ENCODE measurements at places on chromosomes 5 and 9.
A peak's percentile ranks its signal among the peaks of the same experiment; 100 is the strongest.

GRCh38 chr5:124352312-124352711, 394.1 kb downstream of the ZNF608 start:
- no peak for DNase-seq

DNA sequence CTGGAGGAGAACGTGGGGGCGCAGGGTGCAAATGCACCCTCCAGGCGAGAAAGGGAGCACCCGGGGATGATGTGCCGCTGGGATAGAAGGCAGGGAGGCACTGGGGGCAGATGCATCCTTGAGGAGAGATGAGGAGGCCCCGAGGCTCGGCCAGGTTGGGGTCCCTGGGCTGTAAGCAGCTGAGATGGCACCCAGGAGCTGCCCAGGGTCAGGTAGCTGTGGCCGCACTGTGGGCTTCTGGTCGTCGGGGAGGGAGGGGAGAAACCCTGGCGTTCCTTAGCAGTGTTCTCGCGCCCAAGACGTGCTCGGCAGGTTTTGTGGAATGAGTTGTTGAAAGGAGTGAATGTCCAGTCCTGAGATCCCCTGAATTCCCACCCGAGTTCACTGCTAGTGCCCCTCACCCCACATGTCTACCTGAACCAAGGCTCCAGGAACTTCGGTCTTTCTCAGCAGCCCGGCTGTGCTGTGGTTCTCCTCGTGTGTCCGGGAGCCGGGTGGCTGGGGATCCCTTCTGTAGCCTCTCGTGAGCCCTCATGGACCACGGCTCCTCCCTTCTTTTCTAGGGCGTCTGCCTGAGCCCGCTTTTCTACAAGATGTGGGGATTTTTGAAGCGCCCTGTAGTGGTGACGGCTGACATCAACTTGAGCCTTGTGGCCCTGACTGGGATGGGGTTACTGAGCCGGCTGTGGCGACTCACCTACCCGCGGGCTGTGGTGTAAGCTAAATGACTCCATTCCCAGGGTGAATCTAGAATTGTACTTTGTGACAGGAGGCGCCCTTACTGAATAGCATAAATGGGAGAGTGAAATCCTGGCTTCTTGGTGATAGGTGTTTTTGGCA, 1.1 kb downstream of the POMT1 start:
- DNase-seq, result no peak

DNA sequence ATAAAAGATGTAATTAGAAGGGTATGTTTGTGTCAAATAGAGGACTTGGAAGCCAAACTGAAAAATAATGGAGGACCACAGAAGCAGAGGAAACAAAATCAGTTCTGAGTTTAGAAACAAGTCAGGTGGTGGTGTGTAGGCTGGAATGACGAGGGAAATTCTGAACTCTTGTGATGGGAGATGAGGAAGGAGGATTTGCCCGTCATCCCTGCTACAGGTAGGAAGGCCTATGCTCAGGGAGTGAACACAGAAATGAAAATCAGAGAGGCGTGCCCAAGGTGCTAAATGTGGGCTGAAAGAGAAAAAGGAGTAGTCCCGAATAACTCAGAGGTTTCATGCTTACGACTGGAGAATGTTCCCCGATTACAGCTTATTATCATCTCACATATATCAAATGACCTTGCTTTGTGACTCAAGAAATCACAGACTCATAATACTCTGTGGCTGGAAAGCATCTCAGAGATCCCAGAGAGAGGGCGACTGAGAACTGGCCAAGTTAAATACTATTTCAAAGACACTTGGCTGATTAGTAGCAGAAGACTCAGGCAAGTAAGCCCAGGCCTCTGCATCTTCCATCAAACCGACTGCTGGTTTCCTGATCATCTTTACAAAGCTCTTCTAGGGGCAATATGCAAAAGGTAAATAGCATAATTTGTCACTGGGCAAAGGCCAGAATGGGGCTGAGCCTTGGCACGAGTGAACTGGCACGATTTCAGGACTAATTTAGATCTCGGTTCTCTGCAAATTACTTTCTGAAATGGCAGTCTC, 126.0 kb downstream of the SUSD1 start:
- DNase-seq, result no peak

- DNase-seq, result no peak
Observed at GRCh38 chr5:65674749-65675148, 47.2 kb downstream of the SGTB start.

- DNase-seq, result no peak
Observed at GRCh38 chr9:134043531-134043988, 18.3 kb downstream of the BRD3OS start.

DNA sequence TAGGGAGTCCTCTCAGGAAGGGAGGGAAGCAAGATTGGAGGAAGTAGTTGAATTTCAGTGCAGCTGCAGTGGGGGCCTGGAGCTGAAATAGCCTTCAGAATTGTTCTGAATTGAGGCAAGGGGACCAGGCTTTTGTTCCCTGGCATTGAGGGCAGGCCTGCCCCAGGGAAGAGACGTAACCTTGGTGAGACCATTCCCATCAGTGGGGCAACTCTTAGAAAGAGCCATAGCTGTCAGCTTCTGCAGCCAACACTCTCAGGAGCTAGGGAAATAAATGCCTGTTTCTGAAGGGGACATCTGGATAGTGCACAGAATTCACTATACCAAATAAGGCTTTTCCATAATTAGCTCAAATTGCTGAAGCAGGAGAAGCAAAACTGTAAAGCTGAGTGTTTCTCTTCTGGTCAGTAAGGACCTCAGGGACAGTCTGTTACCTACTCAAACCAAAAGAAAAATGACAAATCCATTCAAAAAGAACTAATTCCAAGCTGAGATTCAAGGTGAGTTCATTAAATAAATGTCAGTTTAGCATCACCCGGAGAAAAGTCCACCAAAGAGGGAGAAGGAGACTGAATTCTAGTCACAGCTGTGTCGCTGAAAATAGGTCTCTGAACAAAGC, 44.0 kb downstream of the LYRM7 start:
- no peak for DNase-seq

GRCh38 chr5:172293054-172293744, 9.6 kb upstream of the UBTD2 start:
- DNase-seq, result peak; percentile 89

- no peak for DNase-seq
Observed at GRCh38 chr5:174309131-174309795, 263.8 kb downstream of the NSG2 start.

DNA sequence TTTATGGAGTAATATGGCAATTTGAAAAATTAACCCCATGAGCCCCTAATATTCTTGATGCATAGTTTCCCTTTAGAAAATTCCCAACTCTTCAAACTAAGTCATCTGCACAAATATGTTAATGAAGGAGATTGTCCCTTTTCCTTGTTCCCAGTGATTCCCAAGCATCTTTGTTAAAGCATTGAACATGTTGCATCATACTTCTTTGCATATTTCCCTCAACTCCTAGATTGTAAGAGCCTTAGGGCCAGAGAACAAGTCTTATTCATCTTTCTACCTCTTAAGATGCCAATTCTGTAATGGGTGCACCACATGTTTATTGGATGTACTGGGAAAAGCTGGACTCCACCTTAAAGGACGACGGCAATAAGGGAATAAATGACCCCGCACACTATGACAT, 223.4 kb downstream of the PLK2 start:
- DNase-seq, result no peak

GRCh38 chr5:163564321-163564938, 59.0 kb downstream of the MAT2B start:
- DNase-seq, result peak; percentile 92

- no peak for DNase-seq
Observed at GRCh38 chr5:140011297-140011802, 31.7 kb downstream of the NRG2 start.

DNA sequence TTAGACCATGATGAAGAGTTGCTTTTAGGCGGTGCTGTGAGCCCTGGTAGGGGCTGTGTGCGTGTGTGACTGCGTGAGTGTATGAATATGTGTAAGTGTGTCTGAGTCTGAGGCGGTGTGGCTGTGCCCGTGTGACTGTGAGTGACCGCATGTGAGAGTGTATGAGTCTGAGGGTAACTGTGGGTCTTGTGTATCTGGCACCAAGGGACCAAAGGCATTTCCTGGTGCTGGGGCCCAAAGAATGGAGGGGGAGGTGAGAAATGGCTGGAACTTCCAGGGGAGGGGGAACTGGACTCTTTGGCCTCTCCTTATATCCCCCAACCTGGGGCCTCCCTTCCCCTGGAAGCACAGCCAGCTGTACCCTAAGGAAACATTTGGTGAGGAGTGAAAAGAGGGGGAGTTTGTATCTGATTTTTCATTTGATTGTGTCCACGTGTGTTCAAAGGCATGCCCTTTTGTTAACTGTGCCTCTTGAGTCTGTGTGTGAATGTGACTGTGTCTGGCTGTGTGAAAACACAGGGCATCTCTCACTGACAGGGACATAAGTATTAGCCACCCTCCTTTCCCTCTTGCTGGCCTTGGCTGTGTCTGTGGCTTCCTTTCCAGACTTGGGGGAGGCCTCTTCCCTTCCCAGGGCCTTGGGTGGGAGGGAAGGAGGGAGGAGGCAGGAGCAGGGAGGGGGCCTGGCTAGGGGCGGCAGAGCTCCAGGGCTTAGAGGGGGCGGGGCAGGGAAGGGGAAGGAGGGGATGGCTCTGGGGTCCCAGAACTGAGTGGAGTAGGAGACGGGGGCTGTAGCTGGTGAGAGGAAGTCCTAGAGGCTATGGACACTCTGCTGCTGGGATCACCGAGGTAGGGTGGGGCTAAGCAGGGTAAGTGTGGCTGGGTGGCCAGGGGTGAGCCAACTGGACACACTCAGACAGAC, 1.4 kb downstream of the IL11RA start:
- DNase-seq, result peak; percentile 83

DNA sequence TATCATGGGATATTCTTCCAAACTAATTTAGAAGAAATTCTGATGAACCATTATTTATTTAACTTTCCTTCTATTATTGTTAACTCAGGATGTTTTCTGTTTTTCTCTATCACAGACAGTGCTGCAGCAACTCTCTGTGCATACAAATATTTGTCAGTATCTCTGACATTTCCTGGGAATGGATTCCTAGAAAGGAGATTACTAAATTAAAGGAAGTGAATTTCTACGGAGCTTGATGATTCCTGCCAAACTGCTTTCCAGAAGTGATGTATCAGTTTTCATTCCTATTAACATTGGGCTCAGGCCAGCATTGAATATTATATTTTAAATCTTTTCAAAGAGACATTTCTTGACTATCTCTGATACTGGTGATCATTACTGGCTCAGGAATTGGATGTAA, 26.0 kb upstream of the MAST4 start:
- peak; percentile 11 for DNase-seq

DNA sequence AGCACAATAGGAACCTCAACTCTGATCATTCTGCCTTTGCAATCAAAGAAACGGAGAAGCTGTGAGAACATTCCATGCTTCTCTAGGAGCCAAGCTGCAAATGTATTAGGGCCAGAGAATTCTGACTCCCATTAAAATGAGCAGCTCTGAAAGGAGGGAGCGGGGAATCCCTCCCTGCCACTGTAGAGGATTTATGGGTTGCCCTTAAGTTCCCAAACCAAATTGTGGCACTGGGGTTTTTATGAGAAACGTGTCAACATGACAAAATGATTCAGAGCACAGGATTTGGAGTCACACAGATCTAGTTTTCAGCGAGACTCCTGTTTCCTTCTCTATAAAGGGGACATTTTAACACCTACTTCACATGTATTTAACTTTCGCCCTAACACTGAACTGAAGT, 1.8 kb downstream of the IL6ST start:
- DNase-seq, result peak; percentile 44

DNA sequence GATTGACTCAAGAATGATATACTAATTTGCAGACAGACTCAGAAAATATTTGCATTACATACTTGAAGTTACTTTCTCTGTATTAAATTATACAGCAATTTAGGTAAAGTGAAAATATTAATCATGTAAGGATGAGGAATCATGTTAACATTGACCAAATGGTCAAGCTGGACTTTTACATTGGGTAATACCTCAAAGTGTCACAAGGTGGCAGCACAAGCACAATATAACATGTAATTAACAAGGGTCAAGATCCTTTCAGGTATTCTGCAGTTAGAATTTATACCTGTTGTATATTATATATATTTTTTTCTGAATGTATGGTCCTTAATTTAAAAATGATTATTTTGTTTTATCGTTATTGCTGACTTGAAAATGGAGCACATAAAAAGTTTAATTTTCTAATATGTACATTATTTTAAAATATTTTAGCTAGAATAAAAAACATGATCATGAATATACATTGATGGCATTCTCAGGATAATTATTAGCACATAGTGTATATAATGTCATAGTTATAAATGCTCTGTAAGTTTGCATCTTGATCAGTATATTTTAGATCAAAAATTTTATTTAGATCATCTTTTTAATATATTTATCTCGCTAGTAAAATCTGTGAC, 8.6 kb downstream of the HAPLN1 start:
- DNase-seq, result peak; percentile 78

GRCh38 chr5:154701181-154701580, 54.0 kb upstream of the LARP1 start:
- DNase-seq, result no peak

GRCh38 chr5:124395287-124395686, 351.2 kb downstream of the ZNF608 start:
- peak; percentile 94 for DNase-seq

- DNase-seq, result peak; percentile 59
Observed at GRCh38 chr9:100724886-100725285, 147.0 kb downstream of the CAVIN4 start.

DNA sequence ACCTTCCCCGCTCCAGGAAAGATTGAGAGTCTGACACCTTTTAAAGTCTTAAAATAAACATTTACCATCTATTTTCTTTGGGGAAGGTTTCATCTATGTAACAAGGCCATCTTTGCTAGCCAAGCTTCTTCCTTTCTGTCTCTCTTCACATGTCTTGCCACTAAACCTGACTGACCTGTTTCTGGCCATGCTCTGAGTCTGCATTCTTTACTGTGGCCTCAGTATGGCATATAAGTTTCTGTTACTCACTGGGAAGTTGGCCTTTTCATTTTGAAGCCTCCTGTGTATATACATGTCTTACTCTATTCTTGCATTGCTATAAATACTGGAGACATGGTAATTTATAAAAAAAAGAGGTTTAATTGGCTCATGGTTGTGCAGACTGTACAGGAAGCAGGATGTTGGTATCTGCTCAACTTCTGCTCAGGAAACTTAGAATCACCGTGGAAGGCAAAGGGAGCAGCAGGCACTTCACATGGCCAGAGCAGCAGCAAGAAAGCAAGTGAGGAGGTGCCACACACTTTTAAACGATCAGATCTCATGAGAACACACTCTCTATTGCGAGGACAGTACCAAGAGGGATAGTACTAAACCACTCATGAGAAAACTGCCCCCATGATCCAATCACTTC, 48.1 kb downstream of the KCNV2 start:
- DNase-seq, result no peak

DNA sequence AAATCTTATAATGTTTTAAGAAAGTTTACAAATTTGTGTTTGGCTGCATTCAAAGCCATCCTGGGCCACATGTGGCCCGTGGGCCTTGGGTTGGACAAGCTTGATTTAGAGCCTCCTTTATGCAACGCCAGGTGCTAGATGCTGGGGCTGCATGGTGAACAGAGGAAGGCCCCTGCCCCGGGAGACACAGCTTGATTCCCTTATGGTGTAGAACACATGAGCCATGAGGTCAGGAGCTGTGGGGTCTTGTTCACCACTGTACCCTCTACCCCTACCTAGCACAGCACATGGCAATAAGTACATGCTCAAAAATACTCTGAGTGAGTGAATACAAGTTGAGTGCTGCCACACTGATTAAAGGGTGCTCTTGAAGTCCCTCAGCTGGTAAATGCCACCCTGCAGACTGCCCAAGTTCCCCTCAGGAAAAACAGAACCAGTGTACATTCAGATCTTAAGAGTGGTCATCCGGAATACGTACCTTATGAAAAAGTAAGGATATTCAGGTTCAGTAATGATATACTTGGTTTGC, 71.9 kb downstream of the ARRDC3 start:
- no peak for DNase-seq

GRCh38 chr5:61409568-61409967, 77.5 kb downstream of the ZSWIM6 start:
- peak; percentile 50 for DNase-seq
